Progenitor cell of endocrine pancreas (in vitro differentiated cells): ENCODE measurements at places on chromosomes 1 and 21.

- DNase-seq: no peak
Measured at GRCh38 chr1:46437723-46438122, 43.6 kb downstream of the FAAH start.

- no peak for DNase-seq
Measured at GRCh38 chr21:37564924-37565529, 198.5 kb downstream of the DYRK1A start.

GRCh38 chr1:208213786-208214185 lies 30.4 kb downstream of the PLXNA2 start:
- no peak for DNase-seq

DNA sequence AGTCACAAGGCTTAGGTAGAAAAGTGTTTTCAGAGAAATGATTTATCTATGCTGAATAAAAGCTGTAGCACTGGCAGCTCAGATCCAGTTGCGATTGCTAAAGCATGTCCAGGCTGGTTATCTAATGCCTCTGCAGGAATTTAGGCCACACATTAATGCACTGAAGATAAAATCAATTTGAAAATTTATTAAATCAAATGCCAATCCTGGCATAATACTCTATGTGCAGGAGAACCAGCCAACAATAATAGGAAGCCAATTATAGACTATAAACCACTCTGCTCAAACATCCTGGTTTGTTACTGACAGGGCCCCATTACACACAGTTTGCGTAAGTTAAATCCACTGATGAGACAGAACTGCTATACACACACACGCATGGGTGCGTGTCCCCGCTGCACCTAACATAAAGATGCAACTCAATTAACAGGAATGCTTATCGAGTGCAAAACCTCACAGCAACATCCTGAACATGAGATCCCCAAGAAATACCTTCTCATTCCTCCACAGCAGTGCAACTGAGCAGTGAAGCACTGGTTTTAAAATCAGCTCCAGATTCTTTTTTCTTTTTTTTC lies 40.6 kb downstream of the PTP4A2 start:
- DNase-seq: no peak

DNA sequence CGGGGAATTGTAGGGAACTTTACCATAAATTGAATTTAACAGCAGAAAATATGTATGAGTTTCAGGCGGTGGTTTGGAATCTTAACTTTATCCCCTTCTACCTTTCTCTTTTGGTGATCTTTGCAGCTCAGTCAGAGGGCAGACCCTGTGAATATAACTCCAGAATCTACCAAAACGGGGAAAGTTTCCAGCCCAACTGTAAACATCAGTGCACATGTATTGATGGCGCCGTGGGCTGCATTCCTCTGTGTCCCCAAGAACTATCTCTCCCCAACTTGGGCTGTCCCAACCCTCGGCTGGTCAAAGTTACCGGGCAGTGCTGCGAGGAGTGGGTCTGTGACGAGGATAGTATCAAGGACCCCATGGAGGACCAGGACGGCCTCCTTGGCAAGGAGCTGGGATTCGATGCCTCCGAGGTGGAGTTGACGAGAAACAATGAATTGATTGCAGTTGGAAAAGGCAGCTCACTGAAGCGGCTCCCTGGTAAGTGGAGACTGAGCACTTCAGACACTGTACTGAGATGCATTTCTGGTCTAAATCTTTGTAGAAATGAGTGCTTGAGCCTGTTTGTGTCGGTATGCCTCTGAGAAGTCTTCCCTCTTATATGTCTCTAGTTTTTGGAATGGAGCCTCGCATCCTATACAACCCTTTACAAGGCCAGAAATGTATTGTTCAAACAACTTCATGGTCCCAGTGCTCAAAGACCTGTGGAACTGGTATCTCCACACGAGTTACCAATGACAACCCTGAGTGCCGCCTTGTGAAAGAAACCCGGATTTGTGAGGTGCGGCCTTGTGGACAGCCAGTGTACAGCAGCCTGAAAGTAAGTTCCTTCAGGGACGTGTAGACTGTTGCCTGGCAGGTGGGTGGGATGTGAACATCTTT lies 1.5 kb downstream of the CCN1 start:
- no peak for DNase-seq
